CD4-positive, alpha-beta T cell treated with Interleukin-6 at 100 ng/mL for 8 hours (primary cell): ENCODE measurements at places on chromosomes 2 and 18.

DNA sequence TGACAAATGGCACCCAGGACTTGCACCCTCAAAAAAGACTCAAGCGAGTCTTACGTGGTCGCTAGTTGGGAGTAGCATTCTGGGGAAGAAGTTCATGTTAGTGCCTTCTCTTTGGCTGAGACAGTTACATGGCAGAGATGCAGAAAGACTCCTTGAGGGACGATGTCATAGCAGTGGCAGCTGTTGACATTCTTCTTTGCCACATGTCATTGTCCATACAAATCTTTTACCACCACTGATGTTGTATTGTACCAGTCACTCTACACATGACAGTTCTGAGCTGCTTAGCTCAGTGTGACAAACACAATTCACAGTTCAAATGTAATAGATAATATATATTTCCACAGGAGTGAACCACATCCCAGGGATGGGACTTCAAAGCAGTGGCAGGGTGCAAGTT lies 197.1 kb downstream of the TCF4 start:
- DNase-seq, result no peak

DNA sequence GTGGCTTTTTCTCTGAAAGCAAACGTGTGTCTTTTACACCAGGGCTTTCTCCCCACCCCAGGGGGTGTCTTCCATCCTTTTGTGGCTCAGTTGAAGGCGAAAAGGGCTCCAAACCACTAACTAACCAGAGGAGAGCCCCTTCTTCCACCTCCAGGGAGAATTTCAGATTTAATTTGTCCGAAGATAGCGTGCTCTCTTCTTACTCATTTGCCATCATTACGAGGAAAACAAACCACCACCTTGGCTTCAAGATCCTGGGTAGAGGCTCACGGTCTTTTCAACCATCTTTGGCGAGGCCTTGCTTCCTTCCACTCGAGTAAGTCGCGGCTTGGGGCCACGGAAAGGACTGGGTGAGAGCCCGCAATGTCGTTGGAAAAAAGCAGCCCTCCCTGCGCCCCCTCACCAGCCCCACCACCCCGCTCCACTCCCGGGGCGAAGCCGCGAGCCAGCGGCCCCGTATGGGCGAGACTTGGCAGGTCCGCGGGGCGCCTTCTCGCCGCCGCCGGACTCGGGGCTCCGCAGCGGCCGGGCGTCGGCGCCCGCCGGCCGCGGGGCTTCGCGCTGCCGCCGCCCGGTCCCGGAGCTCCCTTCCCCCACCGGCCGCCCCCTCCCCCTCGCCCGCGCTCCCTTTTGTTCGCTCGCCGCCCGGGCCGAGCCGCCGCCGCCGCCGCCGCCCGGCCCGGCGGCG lies 1.7 kb upstream of the ZNF532 start:
- peak; percentile 8 for DNase-seq

DNA sequence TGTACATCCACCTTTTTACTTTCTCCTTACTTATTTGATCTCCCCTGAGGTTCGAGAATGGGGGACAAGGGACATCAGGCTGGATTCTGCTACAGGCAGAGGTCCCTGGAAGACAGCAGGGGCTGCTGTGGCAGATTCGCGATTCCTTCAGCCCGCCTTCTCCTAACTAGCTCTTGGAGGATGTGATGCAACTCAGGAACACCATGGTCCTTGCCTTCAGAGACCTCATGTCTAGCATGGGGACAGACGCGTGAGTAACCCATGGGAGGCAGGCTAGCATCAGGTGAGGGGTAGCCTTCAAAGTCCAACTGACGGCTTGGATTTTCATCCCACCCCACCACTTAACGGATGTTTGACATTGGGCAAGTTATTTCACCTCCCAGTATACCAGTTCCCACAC lies 869 bp upstream of the TCF23 start:
- DNase-seq, result no peak

DNA sequence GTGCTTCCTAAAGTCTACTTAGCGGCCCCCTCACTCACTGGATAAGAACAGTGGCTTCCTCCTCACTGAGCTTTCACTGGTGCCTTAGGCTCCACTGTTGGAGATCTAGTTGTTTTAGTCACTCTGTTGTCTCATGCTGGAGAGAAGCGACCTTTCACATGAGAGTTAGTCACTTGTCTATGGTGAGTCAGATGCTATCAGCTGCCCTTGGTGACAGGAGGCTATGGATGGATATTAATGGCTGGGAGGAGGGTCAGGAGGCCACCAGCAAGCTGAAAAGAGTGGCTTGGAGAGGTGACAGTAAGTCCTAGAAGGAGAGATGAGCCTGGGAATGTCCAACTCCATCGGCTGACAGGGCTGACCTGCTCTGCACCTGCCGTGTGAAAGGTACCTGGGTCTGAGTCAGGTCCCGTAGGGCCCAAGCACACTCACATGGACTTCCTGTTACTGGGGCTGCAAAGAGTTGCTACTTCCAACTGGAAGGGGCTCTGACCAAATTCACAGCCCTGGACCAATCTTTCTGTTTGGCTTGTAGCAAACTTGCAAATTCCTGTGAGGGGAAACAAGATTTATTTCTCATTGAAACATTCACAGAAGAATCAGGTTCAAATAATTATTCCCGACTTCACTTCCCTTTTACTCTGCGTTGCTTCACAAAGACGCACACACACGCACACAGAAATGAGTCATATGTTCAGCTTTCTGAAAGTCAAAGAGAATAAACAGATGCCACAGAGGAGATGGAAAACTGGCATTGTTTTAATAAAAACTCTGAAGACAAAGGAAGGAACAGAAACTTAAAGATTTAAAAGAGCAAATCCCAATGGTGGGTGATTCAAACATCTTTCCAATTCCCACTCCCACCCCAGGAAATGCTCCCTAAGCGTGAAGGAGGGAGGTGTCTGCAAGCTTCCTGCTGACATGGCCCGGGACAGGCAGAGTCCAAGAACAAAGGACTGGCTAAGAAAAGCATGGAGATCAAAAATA lies 203.5 kb upstream of the TWIST2 start:
- no peak for DNase-seq

DNA sequence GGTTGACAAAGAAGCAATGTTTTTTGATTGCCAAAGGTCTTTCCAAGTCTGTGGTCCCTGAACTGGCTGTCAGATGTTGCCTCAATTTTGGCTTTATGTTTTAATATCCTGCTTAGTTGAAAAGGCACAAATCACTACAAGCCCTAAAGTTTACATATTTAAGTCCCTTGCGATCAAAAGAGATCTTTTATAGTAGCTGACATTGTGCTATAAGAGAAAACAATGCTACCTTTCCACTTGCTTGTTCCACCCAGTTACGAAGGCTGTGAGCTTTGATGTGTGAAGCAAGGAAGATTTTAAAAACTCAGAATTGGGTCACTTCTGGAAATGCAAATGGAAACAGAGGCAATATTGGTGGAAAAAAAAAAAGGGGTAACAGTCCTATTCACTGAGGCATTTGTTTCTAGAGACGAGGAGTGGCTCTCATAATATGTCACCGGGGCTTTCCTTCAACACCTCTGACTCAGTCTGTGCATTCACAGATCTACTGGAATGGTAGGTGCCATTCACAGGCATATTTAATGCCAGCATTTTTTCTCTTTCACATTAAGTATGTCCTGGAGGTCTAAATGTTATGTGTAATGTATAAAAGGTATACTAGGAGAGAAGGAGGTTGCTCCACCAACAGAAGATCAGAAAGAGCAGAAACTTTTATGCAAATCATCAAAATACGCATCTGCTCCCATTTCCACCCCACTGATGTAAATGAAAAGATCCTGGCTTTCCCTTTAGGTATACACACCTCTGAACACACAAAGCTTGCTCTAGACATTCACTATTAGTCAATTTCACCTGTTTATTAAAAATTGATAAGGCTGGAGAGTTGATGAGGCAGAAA lies 91.8 kb downstream of the TGIF1 start:
- DNase-seq, result no peak

GRCh38 chr2:97963079-97963406 lies 32.7 kb downstream of the TMEM131 start:
- DNase-seq, result no peak

DNA sequence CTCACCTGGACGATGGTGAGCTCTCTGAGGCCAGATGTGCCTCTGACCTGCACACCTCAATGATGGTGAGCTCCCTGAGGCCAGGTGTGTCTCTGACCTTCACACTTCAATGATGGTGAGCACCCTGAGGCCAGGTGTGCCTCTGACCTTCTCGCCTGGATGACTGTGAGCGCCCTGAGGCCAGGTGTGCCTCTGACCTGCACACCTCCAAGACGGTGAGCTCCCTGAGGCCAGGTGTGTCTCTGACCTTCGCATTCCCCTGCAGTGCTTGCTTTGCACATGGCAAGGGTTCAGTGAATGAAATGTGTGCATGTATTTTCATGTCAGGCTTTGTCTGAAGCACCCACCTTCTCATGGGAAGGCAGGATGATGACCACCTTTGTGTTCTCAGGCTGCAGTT lies 95.5 kb downstream of the PTGR3 start:
- no peak for DNase-seq

- DNase-seq, result no peak
These were observed 24.8 kb downstream of the KIF5C start for GRCh38 chr2:148899638-148900318.

GRCh38 chr2:30903326-30903725 lies 96.1 kb upstream of the CAPN13 start:
- no peak for DNase-seq

DNA sequence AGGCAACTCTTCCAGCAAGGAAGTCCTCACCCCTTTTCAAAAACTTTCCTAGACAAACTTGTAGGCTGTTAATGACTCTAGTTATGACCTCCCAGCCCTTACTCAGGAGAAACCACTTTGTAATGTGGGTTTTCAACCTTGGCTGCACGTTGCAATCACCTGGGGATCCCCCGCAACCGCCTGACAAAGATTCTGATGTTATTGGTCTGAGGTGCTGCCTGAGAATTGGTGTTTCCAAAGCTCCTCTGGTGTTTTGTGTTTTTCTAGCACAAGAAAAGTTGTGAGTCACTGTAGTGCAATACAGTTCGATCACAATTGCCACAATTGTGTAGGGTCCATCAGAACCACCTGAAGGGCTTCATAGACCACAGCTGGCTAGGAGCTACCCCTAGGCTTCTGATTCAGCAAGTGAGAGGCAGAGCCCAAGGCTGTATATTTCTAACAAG lies 121.6 kb downstream of the SP100 start:
- no peak for DNase-seq

GRCh38 chr2:98663511-98664090 lies 55.2 kb downstream of the UNC50 start:
- peak; percentile 67 for DNase-seq
